ENCODE measurements at places on chromosomes 2 and 18.

GRCh38 chr2:34388446-34388845 is 789.3 kb upstream of the FAM98A start:
- no peaks in the 10 kb centered on the region for H3K27me3 ChIP-seq
- no peaks in the 10 kb centered on the region for H3K4me1 ChIP-seq
- no peak for DNase-seq
- no peak overlapping the region for H3K4me3 ChIP-seq

DNA sequence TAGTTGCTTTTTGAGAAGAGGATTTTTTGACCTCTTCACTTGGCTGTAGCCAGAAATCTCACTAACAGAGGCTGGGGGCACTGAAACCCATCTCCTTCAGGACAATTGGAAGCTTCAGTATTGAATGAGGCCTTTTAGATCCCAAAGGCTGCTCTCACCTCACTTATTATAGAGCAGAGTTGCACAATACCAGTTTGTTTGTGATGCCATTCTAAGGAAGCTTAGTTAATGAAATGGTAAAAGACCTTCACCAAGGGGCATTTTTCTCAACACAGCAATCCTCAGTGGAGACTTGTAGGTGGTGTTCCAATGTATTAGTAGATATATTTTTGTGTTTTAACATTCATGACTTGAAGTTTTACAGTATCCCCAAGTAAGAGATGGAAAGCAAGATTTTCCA is 71.0 kb upstream of the RFX8 start:
- no peaks in the 10 kb centered on the region for H3K27me3 ChIP-seq
- no peak overlapping the region for H3K4me3 ChIP-seq
- H3K4me1 ChIP-seq: peaks cover 8% of the 10 kb centered on the region
- DNase-seq: no peak
- no peaks in the 10 kb centered on the region for H3K36me3 ChIP-seq

DNA sequence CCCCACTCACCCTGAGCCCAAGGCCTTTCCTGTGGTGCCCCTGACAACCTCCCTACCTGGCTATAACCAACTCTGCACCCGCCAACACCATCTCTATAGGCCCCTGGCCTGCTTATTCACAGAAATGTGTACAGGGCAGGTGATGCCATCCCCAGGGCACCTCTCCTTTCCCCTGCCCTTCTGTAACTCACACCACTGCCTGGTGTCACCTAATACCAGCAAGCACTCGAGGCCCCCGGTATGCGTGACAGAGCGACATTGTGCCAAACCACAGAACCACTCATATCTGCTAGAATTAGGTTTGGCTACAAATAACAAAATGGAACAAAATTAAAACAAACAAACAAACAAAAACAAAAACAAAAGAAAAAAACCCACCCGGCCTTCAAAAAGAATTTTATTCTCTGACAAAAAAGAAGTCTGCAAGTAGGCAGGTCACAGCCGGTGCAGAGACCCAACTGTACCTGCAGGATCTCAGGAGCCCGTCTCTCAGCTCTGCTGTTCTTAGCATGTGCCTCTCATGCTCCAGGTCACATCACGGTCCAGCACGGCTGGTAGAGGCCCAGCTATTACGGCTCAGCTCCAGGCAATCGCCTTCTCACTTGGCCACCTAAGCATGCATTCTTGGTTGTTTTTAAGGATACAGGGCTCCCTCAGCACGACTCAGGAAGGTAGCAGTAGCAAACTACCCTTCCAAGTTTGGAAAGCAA is 51.4 kb downstream of the FAM178B start:
- no peaks in the 10 kb centered on the region for H3K36me3 ChIP-seq
- H3K4me3 ChIP-seq: no peak overlapping the region
- H3K27me3 ChIP-seq: no peaks in the 10 kb centered on the region
- DNase-seq: peak; percentile 11
- H3K27ac ChIP-seq: no peak overlapping the region

GRCh38 chr2:102301867-102302362 is 9.4 kb upstream of the IL1RL1 start:
- H3K36me3 ChIP-seq: no peaks in the 10 kb centered on the region
- DNase-seq: no peak
- no peak overlapping the region for H3K4me3 ChIP-seq
- H3K27ac ChIP-seq: no peak overlapping the region

- peaks cover 3% of the 10 kb centered on the region for H3K4me1 ChIP-seq
- H3K36me3 ChIP-seq: no peaks in the 10 kb centered on the region
- H3K27me3 ChIP-seq: no peaks in the 10 kb centered on the region
- no peak overlapping the region for H3K27ac ChIP-seq
- no peak for DNase-seq
- no peak overlapping the region for H3K4me3 ChIP-seq
Measured at GRCh38 chr2:71797035-71797810, 343.9 kb downstream of the DYSF start.
